ENCODE measurements at places on chromosomes 2 and 18.

- DNase-seq: peak; percentile 37
These were observed 78.4 kb downstream of the CLHC1 start for GRCh38 chr2:55153584-55154299.

DNA sequence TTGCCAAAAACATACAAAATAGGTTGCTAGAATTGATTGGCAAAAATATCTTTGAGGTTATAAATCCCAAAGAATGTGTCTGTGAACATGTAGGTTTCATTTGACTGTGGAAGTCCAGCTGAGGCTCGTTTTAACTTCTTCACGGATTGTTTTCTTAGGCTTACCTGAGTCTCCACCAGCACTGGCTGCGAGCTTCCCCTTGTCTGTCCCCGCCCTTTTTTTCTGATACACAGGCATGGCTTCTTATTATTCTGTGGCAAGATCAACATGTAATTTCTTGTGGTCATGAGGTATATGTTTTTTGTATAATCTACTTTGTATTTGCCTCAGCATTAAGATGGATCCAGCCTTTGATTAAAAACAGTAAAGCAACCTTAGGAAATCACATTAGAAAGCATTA is 7.2 kb upstream of the SLC40A1 start:
- no peak for DNase-seq

DNA sequence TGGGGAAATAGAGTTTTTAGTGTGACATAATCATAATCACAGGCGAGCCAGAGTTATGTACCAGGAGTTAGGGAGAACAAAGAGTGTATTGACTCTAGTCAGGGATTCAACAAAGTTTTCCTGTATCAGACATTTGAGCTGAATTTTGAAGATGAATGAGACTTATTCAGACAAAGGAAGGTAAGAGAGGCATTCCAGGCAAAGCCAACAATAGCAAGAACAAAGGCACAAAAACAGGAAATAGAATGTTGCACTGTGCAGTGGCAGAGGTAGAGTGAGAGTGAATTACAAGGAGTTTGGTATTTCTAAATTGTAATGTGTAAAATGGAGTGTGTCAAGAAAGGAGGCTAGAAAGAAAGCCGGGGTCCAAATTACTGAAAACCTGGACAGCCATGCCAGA is 156.2 kb downstream of the CCDC148 start:
- no peak for DNase-seq

- DNase-seq: no peak
These were observed 210.9 kb downstream of the L3MBTL4 start for GRCh38 chr18:6203791-6204190.

- DNase-seq: no peak
These were observed 104.2 kb upstream of the PID1 start for GRCh38 chr2:229375251-229375650.

DNA sequence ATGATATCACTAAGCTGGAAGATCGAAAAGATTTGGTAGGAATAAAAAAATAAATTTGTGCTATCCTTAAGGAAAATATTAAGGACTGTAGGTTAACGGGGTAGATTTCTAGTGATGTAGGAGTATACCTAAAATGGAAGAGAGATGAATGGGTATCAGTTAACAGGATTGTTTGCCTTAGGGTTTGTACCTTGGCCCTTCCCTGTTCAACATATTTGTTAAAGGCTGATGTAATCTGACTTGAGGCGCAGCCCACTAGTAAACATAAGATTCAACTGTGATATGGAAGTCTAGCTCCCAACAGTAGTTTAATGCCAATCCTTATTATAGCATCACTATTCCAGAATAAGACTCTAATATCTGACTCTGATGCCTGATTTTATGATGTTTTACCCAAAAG is 685.2 kb downstream of the DCC start:
- DNase-seq: no peak

DNA sequence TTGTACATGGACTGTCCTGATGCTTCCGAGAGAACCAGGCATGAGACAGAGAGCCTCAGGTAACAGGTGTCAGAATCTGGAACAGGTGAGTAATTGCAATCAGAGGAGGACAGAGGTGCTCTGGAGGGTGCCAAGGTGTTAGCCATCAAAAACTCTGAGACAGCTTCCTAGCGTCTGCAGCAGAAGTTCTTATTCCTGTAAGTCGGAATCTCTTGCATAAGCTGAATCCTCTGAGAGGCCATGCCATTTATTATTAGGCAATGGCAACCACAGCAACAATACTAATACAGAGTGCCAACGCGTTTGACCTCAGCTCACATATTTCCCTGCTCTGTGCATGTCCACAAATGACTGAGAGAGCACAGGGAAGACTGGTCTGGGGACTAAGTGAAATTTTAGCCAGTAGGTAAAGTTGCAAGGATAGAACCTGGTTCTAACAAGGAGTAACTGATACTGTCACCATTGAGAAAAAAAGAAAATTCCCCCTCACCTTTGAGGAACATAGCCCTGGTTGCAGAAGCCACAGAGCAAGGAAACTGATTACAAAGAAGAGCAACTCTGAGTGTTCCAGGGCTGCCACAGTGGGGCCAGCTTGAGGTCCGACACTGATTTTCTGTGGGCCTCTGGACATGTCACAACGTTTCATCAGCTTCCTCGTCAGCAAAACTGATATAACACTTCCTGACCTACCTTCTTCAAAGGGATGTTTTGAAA is 55.1 kb upstream of the ACSL3 start:
- peak; percentile 62 for DNase-seq

Data from RWPE1 (cell line).